Stimulated activated CD4-positive, alpha-beta T cell treated with anti-CD3 and anti-CD28 coated beads, Interleukin-4, amount 100 ng/mL, for 1 hour (primary cell): ENCODE measurements at places on chromosomes 3 and 15.

DNA sequence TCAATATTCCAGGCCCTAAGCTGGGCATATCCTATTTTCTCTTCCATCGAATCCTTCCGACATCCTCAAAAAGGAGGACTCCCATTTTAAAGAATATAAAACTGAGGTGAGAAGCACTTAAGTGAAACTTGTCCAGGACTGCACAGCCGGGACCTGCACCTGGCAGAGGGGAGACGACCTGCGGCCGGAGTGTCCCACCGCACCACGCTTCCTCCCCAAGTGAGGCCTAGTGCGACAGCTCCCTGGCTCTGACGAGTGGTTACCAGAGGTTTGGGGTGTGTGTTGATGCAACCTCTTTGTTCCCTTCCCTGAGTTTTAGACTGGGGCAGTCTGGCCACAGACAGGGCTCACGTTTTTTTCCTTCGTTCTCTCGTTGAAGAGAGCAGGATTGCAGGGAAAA is 24.9 kb upstream of the ATP2B2 start:
- no peak for DNase-seq

- no peak for DNase-seq
Measured at GRCh38 chr3:113897373-113897777, 50.4 kb upstream of the ZDHHC23 start.

GRCh38 chr3:135927155-135927554 is 38.4 kb upstream of the PPP2R3A start:
- DNase-seq = no peak

DNA sequence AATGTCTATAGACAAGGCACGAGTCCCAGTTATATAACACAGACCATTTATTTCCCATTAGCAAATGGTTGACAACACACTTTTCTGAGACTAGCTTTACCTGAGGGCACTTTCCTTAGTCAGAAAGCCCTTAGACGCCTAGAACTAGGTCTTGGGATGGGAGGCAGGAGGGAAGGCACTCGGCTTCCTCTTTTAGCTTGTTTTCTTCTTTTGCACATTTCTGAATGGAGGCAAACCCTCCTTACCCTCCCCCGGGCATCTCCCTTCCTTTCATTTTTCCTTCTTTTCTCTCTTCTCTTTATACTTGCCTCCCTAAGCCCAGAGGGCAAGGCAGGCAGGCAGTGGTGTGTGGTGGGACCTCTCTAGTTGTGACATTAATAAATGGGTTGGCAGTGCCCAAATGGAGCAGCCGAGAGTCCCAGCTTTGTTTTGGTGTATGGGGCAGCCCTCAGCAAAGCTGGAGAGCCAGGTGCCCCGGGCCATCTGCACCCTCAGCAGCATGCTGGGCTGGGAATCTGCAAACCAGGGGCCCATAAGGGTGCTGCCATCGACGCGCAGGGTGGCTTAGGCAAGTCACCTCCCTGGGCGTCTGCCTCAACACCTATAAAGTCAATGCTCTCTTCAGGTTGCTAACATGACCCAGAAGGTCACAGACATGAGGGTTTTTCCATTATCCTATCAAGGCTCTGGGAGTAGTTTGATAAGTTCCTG is 21.1 kb upstream of the BCL2L10 start:
- no peak for DNase-seq

GRCh38 chr3:172846103-172846561 is 95.6 kb downstream of the ECT2 start:
- no peak for DNase-seq

- no peak for DNase-seq
Measured at GRCh38 chr15:49306551-49306950, 116.5 kb upstream of the FGF7 start.

- DNase-seq = no peak
Measured at GRCh38 chr3:179288845-179289244, 34.0 kb upstream of the ZNF639 start.

GRCh38 chr15:66940368-66940767 is 125.0 kb upstream of the SMAD3 start:
- no peak for DNase-seq
